ENCODE measurements at places on chromosomes 13 and 19.

DNA sequence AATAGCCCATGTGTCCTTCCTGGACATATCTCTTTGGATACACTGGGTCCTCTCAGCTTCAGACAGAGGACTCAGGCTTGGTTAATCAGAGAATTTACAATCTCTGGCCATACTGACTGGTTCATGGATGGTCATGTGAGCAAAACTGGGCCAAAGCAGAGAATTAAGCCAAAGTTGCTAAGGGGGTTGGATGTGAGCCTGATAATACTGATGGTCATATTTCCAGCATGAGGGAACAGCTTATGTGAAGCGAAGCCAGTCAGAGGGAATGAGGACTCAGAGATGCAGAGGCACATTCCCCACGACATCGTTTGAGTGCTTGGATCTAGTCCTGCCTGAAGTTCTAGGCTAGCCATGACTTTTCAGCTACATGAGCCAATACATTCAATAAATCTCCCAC, 22.0 kb upstream of the LRRC4B start:
- DNase-seq: no peak

DNA sequence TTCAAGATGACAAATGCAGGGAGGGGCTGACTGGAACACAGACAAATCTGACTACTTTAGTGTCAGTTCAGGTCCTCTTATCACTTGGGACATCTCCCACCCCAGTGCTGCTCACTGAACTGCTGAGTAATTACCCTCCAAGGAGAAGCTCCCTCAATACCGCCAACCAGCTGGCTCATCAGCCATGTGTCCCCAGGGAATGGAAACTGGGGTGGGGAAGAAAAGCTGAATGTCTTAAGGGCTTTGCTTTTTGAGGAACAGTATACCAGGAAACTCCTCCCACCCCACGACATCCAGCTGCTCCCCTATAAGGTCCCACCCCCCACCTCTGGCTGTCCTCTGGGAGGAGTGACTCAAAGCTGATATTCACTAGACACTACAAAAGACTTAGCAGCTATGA, 2.0 kb downstream of the ZNF823 start:
- no peak for DNase-seq

DNA sequence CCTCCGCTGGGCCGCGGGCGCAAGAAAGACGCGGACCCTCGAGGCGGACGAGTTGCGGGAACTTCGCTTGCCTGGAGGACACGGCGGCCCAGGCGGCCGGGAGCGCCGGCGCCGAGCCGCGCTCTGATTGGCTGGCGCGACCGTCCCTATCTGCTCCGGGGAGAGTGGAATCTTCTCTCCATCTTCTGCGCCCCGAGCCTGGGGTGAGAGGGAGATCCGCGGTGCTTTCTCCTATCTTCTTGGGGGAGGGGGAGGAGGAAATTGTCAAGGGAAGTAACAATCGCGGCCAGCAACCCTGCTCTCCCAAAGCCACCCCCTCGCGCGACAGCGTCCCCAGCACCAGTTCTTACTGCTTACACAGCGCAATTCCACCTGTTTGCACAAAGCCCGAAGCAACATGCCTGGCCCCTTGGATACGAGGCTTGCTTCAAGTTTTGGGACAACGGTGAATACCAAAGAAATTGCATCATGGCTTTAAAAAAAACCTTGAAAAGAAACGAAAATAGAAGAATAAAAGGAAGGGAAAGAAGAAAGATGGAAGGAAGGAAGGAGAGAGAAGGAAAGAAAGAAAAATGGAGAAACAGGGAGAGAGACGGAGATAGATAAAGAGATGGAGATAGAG, 4.8 kb downstream of the SOX21 start:
- DNase-seq: no peak

GRCh38 chr19:6766357-6767080, 716 bp downstream of the SH2D3A start:
- no peak for DNase-seq

GRCh38 chr13:45209229-45209628, 8.4 kb upstream of the KCTD4 start:
- no peak for DNase-seq

DNA sequence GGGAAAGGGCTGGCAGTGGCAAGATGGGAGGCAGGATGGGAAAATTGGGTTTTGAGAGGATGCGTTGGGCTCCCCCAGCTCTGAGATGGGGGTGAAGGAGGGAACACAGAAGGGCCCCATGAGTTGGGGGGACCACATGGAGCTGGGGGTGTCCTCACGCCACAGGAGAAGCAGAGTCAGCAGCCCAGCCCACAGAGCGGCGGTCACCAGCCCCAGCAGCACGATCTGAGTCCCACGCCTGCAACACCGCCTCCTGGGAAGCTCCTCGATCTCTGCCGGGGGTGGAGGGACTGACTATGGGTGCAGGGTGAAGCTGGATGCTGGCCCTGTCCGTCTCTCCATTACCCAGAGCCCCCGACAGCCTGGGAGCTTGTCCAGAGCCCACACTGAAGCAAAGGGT, 3.3 kb downstream of the FCER2 start:
- DNase-seq: no peak

- no peak for DNase-seq
Observed at GRCh38 chr13:30141775-30142485, 165.4 kb downstream of the KATNAL1 start.
